ENCODE measurements at places on chromosomes 7 and 10.

DNA sequence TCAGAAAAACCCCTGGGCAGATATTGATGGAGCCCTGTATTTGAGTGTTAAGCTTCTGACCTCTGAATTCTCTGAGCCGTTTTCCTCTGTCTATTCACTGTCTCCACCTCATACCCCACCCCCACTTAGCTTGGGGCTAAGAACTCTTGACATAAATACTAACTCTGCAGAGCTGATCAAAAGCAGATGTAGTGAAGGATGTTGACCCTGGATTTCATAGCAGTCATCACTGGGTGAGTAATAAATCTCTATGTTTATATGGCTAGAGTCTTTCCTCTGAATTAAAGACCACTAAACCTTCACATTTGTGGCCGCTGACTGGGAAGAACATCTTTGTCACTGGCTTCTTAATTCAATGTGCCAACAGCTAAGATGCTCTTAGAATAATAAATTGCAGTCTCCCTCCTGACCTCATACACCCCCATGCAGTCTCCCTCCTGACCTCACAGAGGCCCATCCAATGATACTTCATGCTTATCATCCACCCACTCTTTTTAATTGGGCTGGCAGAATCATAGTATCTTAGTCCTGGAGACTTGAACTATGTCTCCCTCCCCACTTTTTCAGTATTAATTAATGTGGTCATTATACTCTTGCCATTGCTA is 78.0 kb upstream of the MACROH2A2 start:
- peak; percentile 93 for DNase-seq

- DNase-seq: no peak
Observed at GRCh38 chr10:14481752-14482151, 151.0 kb upstream of the FRMD4A start.

DNA sequence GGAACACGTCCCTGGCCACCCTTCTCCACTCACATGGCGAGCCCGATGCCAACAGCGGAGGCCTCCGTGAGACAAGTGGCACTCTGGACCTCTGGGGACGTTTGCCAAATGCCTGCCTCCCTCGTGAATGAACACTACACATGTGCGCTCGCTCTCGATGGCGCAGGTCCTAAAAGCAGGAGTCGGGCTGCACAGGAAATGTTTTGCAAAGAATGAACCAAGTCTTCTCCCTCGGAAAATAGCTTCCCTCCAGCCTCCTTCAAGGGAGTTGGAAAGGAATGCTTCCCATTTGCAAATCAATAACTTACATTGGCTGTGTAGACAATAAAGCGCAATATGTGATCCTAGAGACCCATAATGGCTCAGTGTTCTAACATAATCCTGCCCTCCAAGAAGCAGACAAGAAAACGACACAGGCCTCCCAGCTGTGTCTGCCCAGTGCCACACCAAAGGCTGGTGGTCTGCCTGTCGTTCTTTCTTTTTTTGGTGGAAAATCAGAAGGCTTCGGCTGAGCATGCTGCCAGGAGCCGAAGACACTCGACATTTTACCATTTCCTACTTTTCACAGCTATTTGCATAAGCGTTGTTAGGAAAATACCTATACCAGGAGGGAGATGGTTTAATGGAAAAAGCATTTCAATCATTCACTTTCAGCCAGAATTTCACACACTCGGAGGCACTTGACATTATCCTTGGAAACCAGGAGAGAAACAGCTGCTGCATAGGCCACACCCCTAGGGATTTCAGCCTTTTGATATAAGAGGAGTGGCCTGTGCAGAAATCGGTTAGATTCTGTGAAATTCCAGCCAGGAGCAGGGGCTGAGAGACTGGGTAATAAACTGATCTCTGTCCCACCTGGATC is 38.4 kb downstream of the ATXN7L1 start:
- no peak for DNase-seq

GRCh38 chr7:69190763-69191162 is 407.5 kb upstream of the AUTS2 start:
- no peak for DNase-seq

DNA sequence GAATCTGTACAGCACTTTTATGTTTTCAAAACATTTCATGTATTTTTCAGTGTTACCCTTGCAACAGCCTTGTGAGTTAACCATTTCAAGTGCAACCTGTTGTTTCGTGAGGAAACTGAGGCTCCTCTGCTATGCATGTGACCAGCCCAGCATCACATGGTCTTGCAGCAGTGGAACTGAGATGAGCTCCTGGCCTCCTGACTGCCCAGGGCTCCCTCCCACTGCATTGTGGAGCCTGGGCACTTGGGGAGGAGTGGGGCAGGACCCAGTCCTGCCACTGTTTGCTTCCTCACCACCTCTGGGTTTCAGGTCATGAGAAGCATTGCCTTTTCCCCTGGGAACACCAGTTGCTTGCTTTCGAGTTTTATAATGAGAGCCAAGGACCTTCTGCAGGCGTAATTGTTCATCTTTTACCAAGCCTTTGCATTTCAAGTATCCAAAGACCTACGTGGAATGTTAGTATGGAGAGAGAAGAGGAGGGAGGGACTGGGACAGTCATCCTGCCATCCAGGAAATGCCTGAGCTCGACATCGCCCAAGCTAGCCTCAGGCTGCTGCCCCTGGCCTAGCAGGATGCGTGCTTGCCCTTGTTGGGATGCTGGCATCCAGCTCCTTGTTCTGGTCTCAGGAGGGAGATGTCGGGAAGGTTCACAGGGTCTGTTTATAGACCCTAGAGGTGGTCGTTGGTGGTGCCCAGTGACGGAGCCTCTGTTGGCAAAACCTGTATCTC is 32.3 kb upstream of the BHLHA15 start:
- no peak for DNase-seq

GRCh38 chr7:144048648-144049047 is at the start of gene OR2A5:
Gene OR2A5 (plus strand): TSS chr7:144048948. CDS start chr7:144050402, 1,454 bp downstream.
- no peak for DNase-seq

DNA sequence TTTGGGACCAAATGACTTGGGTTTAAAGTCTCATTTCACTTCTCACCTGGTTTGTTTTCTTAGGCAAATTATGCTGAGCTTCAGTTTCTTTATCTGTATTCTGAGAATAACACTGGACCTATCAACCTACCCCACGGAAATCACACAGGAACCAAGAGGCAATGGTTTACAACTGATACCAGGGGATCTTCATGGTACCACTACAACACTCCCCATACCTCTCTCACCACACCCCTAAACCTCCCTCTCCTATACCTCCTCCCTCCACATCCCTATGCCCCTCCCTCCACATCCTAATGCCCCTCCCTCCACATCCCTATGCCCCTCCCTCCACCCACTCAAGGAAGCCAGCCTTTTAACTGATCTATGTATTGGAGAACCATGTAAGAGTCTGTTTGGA is 9.9 kb downstream of the FAM204A start:
- no peak for DNase-seq

- no peak for DNase-seq
Observed at GRCh38 chr7:96449094-96449493, 127.2 kb upstream of the SLC25A13 start.

DNA sequence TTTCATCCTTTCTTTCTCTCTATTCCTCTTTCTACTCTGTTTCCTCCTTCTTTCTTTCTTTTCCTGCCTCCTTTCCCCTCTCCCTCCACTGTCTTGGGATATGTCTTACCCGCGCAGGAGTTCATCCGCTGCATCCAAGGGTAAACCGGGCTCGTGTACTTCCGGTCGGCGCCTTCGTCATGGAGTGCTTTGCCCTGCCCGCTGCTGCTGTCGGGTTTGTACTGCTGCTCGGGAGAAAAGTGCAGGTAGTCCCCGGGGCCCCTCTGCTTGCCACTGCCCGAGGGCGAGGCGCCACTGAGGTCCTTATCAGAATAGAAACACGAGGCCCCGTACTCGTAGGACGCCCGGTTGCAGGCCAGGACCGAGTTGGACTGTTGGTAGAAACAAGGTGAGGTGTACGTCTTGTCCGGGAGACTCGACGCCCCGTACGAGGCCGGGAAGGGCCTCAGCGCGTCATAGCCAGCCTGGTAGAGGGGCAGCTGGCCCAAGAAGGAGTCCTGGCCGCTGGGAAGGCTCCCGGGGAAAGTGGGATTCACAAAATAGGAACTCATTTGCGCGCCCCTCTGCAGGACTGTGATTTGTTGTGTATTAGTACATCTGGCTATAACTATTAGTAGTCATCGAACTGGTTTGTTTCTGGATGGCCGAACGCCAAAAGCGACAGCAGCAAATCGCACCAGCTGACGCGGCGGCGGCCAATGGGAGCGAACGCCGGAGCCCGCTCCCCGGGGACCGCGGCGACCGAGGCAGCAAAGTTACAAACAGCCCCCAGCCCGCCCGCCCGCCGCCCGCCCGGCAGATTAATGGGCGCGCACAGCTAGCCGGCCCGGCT is at the start of gene HOXA6:
Gene HOXA6, minus strand, starts transcription at position 576 of the 832 bp plus-strand sequence. Its CDS starts 25 bp downstream, at position 551.
- no peak for DNase-seq

- DNase-seq: no peak
Observed at GRCh38 chr7:142185801-142186200, 72.1 kb downstream of the PRSS58 start.

DNA sequence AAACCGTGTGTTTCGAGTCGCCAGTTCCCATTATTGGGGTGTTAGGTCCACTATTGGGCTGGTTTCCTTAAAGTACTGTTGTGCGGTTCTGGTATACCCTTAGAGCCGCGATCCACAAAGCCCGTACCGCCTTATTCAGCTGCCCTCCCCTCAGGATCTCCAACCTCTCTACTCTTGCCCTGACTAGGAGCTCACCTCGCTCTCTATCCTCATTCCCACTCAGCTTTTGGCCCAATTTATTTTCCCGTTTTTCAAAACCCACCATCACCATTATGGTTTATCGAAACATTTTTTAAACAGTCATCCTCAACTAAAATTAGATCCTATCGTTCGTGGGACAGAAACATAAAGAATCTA is 461 bp upstream of the ETV1 start:
- DNase-seq: no peak

DNA sequence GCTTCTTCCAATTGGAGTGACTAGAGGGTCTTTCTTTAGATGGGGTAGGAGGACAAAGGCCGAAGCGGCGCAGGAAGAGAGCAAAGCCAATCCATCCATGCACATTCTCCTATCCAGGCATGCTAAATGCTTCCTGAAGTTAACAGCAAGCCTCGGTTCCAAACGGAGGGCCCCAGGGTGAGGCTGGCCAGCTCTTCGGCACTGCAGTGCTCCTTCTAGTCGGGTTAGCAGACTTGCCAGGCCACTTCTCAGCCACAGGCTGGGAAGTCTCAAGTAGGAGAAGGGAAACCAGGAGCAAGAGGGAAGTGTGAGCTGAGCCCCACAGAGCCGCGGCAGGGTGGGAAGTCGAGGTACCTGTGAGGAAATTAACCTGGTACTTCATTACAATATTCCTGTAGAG is 253.8 kb upstream of the INHBA start:
- DNase-seq: no peak

- no peak for DNase-seq
Observed at GRCh38 chr7:22882106-22882505, 59.5 kb upstream of the TOMM7 start.

DNA sequence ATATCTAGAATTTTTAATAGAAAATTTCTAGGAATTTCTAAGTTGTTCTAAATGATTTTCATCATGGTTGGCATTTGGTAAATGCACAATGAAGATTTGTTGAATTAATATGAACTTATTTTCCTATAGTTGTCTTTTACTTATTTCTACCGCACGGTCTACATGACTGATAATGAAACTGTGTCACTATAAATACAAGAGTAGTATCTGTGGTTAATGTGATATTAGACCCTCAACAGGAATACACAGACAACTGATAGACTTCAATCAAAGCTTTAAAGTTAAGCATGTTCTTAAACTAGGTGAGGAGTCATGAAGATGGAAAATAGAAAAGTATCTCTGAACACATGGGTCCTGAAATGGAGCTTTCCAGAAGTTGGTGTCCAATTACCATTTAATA is 297.9 kb upstream of the ETV1 start:
- DNase-seq: no peak

DNA sequence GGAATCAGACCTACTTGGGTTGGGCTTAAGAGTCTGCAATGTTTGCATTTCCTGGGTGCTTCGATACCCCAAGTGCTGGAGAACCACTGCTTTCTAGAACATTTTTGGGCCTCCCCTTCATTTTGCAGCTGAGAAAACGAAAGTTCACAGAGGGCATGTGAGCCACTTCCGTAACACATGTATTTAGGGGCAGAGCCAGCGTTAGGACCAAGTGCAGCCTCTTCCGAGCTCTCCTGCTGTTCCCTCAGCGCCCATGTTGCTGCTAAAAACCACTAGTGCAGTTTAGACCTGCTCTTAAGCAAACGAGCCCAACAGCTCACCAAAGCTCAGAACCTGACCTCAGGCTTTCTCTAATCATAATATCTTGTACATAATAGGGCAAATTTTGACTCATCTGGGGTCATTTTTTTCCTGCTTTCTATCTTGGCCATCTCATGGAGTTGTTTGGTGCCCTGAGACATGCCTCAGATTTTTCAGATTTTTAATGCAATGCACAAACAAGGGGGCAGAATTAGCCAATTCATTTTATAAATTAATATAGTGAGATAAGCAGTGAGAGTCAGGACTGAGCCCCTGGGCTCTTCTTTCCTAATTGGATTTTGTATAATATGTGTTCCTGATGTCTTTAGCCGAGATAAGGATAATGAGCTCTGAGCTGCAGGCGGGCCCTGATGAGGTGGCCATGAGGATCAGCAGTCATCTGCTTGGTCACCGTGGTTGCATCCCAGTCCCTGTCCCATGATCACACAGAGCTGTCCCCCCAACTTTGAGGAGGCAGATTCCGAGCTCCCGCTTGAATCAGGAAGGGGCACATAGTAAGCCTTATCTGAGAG is 12.9 kb downstream of the BAG3 start:
- DNase-seq: no peak

- DNase-seq: no peak
Observed at GRCh38 chr10:72238392-72239175, 22.5 kb upstream of the ASCC1 start.

DNA sequence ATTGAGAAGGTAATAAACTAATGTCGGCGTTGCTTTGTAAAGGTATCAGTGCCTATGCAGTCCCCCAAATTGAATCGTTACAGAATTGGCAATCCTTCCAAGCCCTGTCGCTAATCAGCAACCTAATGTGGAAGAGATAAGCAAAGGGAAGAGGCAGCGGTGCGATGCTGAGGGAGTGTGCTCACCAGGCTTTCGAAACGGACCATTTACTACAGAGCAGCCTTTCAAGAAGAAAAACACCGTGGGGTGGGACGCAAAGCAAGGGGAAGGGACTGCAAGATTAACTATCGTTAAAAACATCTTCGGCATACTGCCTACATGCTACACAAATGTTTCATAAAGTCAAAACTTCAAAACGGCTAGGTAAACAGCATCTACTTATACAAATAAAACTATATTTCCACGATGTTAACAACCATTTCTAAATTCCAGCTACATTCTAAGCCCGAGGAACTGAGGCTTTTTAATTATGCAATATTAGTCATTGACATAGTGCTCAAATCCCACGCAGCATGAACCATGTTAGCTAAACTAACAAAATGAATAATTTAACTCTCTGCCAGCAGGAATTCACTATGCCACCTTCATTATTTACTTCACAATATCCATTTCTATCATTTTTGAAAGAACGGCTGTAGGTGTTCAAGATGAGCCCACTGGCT is 85.2 kb downstream of the CHCHD3 start:
- DNase-seq: no peak

DNA sequence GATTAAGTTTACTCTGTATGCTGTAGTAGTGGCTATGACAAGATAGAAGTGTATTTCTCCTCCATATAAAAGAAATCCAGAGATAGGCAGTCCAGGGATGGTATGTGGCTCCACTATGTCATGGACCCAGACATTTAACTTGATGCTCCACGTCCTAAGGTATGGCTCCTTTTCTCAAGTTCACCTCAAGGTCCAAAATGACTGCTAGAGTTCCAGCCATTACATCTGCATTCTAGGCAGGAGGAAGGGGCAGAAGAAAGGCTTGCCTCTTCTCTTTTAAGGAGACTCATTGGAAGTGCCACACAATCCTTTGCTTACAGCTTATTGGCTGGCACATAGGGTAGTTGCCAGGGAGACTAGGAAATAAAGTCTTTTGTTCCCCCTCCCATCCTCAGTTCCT is 27.7 kb upstream of the ATXN7L1 start:
- no peak for DNase-seq
